Metanephros (tissue), 2 donors: ENCODE measurements at places on chromosomes 12 and 14. TPM values are rescaled to one million over a fixed set of nuclear protein-coding genes. Genes with fewer than 3 reads are reported as not detected.

ASCL1 gene
- total RNA-seq, result 0.23 TPM

RNF212B gene
- 0.18 TPM for total RNA-seq

ISCU gene
- total RNA-seq, result 97.8 TPM

PTHLH gene
- total RNA-seq, result 0.99 TPM

CLEC1B gene
- 1.1 TPM for total RNA-seq

KRT85 gene
- not detected for total RNA-seq

NANOG gene
- total RNA-seq, result 0.06 TPM

RNU4-1 gene
- under 0.01 TPM for total RNA-seq

TUNAR gene
- 0.23 TPM for total RNA-seq

EP400 gene
- 33.7 TPM for total RNA-seq
